Renal cortical epithelial cell (primary cell): ENCODE measurements at places on chromosomes 4 and X.
A peak's percentile ranks its signal among the peaks of the same experiment; 100 is the strongest.

DNA sequence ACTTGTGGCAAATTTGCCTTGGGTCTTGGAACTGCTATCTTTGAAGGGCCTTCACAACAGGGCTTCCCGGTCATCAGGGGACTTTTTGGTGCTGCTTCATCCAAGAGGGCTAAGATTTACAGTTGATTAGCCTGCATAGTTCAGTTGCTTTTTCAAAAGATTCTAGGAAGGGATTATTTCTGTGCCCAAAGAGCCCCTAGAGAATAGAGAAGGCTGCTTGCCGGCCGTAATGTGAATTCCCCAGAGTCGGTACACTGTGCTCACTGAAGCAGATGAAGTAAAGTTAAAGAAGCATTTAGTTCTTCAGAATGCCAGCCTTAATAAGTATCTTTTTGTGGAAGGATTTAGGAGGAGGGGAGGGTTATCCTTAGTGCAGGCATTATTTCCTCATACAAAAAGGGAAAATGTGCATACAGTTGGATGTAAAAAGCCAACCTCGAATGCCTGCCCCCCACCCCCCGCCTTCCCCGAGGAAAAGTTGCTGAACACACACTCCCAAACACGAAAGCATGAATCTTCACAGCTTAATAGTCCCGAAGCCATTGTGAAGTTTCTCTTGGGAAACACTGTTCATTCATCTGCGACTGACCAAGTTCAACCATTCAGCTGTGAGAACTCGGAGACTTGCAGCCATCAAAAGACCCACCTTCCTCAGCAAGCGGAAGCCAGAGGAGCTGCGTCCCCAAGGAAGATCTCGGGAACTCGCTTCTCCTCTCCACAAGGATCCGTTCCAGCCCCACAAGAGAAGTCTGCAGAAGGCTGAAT, 47.6 kb downstream of the ANOS1 start:
- peak; percentile 26 for DNase-seq

DNA sequence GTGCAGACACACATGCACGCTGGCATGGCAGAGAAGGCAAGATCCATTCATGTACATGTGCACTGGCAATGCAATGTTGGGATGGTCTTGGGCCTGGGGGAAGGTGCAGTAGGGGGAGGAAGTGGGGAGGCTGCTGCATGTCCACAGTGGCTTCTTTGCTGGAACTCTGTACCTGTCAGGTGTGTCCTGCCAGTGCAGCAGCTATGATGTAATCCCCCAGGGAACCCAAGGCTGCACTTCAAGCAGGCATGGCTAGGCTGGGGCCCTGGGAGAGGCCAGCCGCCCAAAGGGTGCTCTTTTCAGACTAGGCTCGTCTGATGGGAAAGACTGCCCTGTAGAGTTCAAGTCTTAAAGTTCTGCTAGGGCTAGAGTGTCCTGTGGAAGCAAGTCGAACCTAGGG, 1304.0 kb downstream of the FAM133A start:
- DNase-seq, result no peak

- DNase-seq, result peak; percentile 96
Observed at GRCh38 chr4:118765399-118765798, 70.5 kb downstream of the SEC24D start.

- no peak for DNase-seq
Observed at GRCh38 chr4:6509587-6509986, 37.2 kb upstream of the PPP2R2C start.

- no peak for DNase-seq
Observed at GRCh38 chr4:37935026-37935425, 25.2 kb upstream of the PTTG2 start.

GRCh38 chrX:71533851-71534561, 1.1 kb downstream of the OGT start:
- DNase-seq, result no peak

DNA sequence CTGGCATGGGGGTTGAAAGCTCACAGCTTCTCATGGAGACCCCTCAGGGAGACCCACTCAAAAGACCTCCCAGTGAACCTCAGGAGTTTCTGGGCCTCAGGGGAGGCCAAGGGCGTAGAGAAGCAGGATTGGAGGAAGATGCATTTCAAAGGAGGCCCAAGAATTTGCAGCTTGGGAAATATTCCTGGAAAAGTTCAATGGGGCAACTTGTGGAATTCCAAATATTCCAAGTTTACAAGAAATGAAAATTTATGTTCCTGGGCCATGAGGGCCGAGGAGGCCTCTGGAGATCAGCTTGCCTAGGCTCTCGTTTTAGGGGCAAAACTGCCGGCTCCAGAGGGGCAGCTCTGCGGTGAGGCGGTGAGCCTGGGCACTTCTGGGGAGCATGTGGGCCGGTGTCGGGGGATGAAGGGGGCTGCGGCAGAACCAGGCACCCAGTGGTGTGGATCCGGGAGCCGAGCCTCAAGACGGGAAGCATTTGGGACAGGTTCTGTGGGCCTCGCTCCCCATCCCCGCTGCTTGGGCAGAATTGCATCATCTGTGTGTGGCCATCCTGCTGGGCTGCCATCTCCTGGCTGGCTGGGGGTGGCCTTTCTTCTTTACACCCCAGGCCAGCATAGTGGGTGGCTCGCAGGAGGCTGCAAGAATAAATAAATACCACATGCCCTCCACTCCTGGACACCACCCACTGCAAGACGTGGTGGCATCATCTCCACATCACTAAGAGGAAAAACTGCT, 54.6 kb upstream of the GPR78 start:
- DNase-seq, result peak; percentile 26

DNA sequence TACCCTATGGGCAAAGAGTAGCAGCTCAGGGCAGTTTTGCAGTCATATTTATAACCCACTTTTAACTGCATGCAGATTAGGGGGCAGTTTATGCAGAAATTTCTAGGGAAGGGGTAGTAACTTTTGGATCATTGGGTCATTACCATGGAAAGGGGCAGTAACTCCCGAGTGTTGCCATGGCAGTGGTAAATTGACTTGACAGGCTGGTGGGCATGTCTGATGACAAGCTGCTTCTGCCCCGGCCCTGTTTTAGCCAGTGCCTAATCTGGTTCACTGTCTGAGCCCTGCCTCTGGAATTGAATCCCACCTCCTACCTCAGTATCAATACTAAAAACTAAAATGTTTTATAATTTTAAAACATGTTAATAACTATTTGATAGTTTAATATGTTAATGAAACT, 362.1 kb upstream of the ATOH1 start:
- DNase-seq, result no peak

GRCh38 chr4:101174679-101175345, 172.5 kb downstream of the PPP3CA start:
- no peak for DNase-seq

DNA sequence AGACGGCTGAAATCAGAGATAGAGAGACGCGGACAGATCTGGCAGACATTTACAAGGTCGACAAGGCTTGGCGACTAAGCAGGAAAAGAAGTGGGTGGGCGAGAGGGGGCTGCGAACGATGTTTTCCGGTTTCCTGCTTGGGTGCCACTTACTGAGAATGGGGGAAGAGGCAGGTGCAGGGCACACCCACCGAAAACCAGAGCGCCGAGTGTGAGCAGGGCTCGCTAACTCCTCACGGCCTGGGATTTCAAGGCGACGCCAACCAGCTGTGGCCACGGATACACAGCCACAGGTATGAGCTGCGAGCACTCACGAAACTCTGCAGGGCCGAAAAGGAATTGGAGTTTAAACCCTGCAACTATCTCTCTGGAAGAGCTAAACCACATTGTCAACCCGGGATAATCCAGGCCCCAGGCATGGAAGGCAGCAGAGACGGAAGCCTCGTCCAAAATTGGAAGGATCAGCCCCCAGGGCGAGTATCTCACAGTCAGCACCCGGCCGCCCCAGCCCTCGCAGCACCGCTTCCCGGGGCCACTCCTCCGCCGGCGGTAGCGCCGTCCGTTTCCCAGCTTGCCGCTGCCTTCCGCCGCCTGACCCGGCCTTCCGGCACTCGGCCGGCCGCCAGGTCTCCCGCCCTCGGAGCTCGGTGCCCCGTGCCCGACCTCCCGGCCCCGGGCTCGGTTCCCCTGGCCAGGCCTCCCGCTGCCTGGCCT, 778 bp downstream of the CASP3 start:
- peak; percentile 30 for DNase-seq

DNA sequence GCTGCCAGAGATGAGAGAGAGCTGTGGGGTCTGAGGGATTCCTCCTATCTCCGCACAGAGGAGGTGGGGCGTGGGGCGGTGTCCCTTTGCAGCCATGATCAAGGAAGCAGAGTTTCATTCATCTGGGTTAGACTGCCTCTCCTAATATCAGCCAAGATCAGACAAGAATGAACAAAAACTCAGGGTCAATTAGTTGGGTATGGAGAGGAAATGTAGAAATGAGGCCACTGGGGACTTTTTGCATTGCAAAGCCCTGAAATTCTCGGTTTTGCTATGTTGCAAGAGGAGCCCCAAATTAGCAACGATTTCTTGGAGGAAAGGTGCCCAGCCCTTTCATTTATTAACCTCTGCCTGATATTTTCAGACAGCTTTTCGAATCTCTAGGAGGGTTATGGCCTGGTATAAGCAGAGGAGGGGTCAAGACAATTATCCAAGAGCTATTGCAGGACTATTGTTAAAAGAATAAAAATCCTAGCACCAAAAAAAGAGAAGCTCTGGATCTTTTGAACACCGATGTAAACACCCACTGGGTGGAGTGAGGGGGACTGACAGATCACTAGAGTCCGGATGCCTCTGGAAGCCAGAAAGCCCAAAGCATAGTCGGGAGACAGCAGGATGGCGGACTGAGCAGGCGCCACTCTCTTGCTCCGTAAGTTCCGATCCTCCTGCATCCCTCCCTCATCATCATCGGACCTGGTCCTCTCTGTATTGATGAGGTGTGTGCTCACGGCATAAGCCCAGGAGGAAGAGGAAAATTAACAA, 34.4 kb upstream of the ACSL1 start:
- no peak for DNase-seq

- peak; percentile 39 for DNase-seq
Observed at GRCh38 chr4:69748173-69748572, 12.2 kb downstream of the SULT1B1 start.

- DNase-seq, result no peak
Observed at GRCh38 chrX:55008571-55009358, 8.6 kb downstream of the APEX2 start.

DNA sequence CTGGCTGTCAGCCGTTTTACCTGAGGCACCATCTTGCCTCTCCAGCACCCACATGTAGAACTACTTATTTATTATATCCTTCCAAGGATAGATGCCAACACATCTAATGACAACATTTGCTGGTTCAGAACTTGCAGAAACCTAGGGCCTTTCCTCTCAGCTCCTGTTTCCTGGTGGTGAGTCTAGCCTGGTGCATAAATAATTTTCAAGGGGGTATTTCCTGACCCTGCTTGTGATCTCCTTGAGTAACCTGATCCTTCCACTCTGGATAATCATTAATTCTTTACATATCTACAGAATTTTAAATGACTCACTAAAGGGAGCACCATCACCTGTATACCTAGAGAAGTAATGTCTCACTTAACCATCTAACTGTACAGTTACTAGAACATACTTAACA, 153.4 kb downstream of the PPARGC1A start:
- peak; percentile 73 for DNase-seq

- DNase-seq, result peak; percentile 99
Observed at GRCh38 chr4:147578051-147578476, 39.1 kb upstream of the TMEM184C start.

DNA sequence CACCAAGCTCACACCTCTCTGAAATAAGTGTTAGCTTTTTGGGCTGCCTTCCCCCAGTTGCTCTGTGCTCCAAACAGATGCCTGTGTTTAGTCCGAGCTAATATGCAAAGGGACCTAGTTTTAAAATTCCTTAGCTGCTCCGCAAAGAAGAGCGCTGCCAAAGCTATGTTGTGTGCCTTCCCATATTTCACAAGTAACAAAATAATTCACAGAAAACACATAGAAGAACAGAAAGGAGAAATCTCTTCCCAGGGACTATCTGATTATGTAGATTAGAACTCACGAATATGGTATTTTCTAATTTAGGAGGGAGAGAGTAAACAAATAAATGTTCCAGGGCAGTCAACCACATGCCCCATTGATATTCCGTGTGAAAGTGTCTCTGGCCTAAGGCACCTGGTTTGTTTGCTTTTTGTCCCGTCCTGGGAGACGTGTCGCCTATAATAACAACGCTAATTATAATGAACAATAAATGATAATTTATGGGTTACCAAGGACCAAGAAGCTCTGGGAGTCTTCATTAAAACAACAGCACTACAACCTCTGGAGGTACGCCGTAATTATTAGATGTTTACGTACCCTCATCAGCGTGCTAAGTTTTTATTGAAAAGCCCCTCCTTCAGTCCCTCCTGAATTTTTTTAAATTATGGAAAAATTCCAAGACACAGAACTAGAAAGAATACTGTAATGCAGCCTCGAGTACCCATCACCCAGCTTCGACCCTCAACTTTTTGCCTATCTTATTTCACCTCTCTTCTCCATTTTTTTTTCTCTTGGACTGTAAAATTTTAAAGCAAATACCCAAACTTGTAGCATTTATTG, 1.2 kb upstream of the CCNG2 start:
- peak; percentile 65 for DNase-seq

DNA sequence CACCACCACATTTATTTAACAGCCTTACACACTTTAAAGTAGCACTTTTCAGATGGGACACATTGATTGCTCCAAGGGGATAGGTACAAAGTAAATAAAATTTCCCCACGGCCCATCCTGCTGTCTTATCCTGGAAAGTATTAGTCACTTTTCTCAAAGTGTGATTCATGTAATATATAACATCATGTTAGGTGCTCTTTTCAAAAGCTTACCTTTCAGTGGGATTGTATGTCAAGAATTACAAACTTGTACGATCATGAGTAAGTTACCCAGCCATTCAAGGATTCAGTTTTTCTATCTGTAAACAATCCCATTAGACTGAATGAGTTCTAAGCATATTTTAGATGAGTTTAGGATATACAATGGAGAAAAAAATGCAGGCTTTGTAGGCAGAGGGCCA, 876.6 kb upstream of the GRID2 start:
- peak; percentile 15 for DNase-seq

DNA sequence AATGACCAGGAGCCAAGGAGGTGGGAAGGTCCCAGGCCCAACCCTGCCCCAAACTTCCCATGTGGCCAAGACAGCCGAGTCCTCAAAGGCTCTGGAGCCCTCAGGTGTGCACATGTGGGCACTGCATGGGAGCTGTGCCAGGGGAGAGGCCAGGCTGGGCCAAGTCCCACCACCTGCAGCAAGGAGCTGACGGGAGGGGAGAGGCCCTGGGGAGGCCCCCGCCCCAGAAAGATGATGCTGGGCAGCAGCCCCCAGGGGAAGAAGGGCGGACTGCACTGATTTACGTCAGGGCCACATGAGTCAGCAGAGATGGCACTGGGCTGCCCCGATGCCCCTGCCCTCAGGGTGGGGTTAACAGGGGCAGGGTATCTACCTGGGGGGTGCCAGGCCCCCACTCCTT, 1.4 kb downstream of the L1CAM start:
- DNase-seq, result no peak

- DNase-seq, result no peak
Observed at GRCh38 chr4:70280567-70280966, 38.2 kb downstream of the CSN3 start.

DNA sequence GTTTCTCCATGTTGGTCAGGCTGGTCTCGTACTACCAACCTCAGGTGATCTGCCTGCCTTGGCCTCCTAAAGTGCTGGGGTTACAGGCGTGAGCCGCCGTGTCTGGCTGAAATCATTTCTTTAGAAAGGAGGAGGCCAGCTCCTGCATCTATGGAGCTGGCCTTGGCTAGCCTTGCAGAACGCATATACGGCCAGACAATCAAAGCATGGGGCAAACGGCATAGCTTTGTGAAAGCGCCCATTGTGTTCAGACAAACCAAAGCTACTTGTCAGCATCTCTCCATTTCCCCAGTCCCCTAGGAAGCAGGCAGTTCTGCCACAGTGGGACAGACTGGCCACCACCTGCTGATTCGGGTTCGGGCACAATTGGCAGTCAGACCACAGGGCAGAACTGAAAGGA, 48.9 kb upstream of the IQSEC2 start:
- DNase-seq, result no peak

GRCh38 chrX:119853444-119853843, 681 bp upstream of the UPF3B start:
- DNase-seq, result peak; percentile 3

- DNase-seq, result no peak
Observed at GRCh38 chr4:5125321-5125720, 74.0 kb downstream of the STK32B start.
